NCI-H69 (cell line): ENCODE measurements at places on chromosomes 4 and X.

DNA sequence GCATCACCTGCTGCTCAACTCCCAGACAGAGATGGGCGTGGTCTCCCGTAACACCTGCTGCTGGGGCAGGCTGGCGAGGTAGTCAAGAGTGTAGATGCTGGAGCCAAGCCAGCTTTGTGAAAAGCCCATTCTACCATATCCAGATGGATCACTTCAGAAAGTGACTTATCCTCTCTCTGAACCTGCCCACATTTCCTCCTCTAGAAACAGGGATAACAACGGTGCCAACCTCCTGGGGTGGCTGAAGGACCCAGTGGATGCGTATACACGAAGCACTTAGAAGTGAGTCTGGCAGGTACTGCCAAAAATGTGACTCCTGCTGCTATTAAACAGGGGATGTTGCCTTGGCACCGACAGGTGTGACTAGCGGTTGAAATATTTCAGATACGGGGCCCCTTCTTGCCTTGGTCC is 95.8 kb downstream of the SORBS2 start:
- DNase-seq = peak; percentile 74

- no peak for DNase-seq
These were observed 33.7 kb downstream of the PIGG start for GRCh38 chr4:532588-533317.

- no peak for DNase-seq
These were observed 74.3 kb upstream of the VCX2 start for GRCh38 chrX:8245411-8245810.

DNA sequence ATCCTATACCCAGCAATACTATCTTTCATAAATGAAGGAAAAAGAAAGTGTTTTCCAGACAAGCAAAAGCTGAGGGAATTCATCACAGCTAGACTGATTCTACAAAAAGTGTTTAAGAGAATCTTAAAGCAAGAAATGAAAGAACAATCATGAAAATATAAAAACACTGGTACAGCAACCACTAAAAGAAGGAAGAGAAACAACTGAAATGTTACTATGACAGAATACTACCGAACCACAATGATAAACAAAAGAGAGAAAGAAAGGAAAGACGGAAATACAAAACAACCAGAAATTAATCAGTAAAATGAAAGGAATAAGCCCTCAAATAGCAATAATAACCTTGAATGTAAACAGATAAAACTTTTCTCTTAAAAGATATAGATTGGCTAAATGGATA is 110.8 kb upstream of the AFF2 start:
- DNase-seq = no peak

DNA sequence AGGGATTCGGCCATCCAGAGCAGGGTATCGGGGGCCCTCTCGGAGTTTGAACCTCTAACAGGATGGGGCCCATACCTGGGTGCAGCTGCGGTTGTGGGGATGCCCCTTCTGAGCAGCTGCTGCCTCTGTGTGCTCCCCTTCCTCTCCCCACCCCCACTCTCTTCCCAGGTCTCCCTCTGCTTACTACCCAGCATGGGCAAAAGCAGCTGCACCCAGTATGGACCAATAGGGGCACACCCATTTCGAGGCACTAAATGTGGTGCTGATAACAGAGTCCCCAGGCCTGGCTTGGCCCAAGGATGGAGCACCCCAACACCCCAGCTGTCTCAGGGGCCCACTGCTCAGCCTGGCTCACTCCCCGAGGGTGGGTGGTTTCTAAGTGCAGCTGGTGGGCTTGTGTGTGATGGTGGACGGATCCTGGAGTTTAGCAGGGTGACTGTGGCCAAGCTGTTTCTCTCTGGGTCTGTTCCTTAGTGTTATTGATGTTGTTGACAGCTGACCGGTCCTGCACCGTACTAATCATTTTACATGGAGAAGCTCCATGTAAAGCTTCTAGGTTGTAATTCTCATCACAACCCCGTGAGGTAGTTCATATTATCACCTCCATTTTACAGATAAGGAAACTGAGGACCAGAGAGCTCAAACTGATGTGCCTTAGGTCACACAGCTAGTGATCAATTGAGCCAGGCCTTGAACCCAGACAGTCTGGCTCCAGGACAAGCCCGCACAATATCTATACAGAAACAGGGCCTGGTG is 13.1 kb upstream of the KIAA0232 start:
- DNase-seq = no peak

DNA sequence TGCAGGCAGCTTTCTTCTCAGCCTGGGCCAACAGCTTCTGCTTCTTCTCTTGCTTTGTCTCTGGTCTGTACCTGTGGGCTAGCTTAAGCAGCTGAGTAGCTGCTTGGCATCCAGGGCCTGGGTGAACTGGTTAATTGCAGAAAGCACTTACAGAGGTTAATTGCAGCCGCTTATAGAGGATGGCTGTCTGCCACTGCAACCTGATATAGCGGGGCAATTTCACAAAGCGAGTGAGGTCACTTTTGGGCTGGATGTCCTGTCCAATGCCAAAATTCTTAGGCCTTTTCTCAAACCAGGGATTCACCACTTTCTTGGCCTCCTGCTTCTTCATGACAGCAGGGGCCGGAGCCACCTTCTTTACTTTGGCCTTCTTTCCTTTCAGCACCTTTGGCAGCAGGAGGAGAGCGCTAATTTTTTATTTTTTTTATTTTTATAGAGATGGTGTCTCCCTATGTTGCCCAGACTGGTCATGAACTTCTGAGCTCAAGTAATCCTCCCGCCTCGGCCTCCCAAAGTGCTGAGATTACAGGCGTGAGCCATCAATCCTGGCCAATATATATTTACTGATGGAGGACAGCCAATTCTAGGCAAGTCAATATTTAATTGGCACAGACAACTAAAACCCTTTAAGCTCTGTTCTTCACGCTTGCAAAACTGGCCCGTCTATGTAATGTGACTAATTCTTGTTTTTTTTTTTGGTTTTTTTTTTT is 61.0 kb downstream of the ENOPH1 start:
- peak; percentile 96 for DNase-seq

DNA sequence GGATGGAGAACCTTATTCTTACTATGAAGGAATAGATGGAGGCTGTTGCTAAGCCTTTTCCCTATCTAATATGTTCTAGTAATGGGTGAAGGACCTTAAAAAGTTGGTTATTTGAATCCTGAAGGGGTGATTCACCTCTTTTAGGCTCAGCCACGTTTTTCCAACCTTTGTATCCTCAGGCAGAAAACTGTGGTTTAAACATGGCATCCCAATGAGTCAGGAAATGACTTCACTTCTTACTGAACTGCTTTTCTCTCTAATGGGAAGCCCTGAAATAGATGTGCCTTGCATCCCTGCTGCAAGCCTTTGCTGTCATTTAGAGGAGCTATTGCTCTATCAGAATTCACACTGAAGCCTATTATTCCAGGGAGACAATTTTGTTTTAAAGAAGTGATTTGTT is 191.0 kb upstream of the ARX start:
- peak; percentile 27 for DNase-seq

DNA sequence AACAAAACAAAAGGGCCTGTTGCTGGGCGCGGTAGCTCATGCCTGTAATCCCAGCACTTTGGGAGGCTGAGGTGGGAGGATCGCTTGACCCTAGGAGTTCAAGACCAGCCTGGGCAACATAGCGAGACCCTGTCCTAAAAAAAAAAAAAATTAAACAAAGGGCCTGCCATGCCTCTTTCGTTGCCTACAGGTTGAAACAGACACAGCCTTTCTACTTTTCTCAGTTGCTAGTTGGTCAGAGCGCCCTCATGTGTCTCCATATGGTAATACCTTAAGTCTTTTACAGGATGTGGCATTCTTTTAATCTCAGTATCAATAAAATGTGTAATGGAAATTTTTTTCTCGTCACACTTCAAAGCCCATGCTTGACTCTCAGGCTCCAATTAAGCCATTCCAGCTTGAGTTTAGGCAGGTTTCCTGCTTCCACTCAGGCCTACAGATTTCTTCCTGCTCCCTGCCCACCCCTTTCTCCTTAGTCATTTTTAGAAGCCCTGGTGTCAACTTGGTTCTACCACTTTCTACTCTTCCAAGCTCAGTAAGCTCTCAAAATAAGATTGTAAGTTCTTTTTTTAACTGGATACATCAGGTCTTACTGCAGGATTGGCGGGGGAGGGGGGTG is 4.6 kb upstream of the SOWAHD start:
- DNase-seq = peak; percentile 57

GRCh38 chr4:24643774-24644520 is 59.6 kb upstream of the DHX15 start:
- DNase-seq = no peak

- DNase-seq = no peak
These were observed 161.0 kb upstream of the RASGEF1B start for GRCh38 chr4:81632581-81633299.

- no peak for DNase-seq
These were observed 389.6 kb upstream of the IGFBP7 start for GRCh38 chr4:57499786-57500185.

GRCh38 chr4:13524504-13525243 is 19.6 kb downstream of the NKX3-2 start:
- no peak for DNase-seq

- DNase-seq = peak; percentile 65
These were observed 126.9 kb upstream of the GPRIN3 start for GRCh38 chr4:89434364-89434988.

DNA sequence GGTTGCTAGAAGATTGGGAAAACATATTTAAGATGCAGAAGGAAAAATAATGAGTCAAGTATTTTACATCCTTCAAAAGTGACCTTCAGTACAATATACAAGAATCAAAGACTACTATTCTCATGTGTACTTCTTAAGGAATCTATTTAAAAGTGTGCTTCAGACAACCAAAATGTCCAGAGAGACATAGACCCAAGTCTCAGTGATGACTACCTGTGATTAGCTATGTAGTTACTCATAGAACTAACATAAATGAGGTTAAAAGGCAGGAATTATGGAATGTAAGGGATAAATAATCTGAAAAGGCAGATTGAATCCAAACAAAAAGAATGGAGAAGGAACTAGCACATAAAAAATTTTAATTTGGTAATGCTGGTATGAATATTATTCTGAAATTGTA is 634.7 kb upstream of the FAM241A start:
- DNase-seq = no peak

DNA sequence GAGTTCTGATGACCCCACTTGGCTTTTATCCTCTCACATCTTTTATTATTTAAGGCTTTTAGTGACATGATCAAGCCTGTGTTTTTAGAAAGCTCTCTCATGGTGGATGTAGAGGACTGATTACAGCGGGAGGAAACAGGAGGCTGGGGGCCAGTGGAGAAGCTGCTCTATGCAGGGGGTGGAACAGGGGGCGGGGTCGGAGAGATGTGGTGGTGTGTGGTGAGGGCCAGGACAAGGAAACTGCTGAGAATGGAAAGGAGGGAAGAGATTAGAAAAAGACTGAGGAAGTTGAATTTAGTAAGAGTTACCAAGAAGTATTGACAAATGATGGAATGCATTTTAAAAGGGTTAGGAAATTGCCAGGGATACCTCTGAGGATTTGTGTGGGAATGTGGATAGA is 292.2 kb downstream of the ZIC3 start:
- DNase-seq = no peak

DNA sequence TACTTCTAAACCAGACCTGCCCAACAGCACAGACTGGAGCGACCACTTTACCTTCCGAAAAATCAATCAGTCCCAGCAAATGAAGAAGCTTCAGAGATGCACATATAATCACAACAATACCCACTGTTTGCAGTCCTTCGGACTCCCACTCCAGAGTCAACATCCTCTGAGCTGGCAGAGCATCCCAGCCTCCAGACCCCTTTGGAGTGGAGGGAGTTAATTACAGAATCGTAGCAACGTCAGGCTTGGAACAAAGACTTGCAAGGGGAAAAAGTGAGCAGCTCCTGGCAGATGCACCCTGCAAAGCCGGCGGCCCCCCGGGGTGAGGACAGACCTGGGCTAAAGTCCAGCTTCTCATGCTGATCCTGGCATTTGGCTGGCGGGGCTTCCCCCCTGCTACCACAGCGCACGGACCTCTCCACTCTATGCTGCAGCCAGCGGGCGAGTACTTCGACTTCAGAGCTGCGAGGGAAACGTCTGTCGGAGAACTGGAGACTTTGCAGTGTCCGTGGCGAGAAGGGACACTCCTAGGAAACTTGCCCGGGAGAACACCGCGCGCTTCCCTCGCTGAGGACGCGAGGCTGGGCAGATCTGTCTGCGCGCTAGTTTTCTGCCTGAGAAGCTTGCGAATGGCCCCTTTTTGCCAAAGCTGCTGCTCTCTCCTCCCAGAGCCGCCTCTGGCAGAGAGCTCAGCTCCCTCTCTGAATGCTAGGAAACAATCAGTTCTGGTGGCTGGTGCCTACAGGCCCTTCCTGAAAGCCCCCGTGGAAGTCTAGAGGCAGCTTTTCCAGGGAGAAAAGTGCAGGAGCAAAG is 283.7 kb downstream of the PACRGL start:
- DNase-seq = peak; percentile 49

- peak; percentile 37 for DNase-seq
These were observed 164.2 kb downstream of the CBR4 start for GRCh38 chr4:168845897-168846296.

- DNase-seq = no peak
These were observed at the start of gene TMEM156 for GRCh38 chr4:39032218-39033085. TSS of gene TMEM156 (minus strand) at chr4:39032409. CDS start at chr4:39032313, 96 bp downstream.

GRCh38 chrX:118688935-118689334 is 38.5 kb upstream of the IL13RA1 start:
- DNase-seq = no peak

GRCh38 chrX:21412029-21412428 is 37.8 kb downstream of the CNKSR2 start:
- DNase-seq = no peak

GRCh38 chr4:98110929-98111328 is 32.3 kb downstream of the STPG2 start:
- DNase-seq = no peak

DNA sequence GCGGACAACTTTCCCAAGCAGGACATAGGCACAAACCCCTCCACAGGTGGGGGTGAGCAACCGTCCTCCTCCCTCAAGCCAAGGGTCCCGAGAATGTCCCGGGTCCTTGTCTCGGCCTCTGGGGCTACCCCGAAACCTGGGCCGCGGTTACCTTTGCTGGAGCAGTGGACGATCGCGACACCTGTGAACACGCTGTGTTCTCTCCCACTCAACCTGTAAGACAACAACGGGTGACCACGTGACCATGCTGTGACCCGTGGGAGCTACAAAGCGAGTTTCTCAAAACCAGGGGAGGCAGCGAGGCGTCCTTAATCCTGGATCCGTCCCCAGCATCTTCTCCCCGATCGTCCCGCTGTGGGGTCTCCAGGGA is 17.9 kb downstream of the ASMTL start:
- no peak for DNase-seq
